ENCODE measurements at places on chromosomes 7 and 10.

DNA sequence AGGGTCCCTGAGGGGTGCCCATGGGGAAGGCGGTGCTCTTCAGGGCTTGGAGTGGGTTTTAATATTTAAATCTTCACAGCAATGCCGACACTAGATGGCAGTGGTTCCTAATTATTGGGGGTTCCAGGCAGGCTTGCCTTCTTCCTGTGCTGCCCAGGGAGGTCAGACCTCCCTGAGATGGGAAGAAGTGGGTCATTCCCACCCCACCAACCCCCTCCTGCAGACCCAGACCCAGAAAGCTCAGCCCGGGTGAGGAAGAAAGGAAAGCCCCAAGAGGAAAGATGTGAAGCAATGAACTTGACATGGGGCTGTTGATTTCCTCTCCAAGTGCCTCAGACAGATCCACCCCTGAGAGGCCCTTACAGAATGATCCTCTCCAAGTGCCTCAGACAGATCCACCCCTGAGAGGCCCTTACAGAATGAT, 85.1 kb upstream of the LANCL2 start:
- peak; percentile 19 for DNase-seq

DNA sequence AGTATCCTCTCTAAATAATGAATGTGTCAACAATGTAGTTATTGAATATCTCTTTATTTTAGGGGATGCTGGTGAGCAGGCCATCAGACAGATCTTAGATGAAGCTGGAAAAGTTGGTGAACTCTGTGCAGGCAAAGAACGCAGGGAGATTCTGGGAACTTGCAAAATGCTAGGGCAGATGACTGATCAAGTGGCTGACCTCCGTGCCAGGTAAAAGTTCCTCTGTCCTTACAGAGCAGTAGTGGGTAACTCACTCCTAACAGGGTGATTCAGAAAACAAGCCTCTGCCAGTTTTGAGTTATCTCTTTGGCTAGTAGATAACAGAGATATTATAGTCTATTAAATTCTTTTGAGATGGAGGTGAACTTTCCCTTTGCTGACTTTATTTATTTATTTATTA, 67.3 kb downstream of the AP3M1 start:
- no peak for DNase-seq

DNA sequence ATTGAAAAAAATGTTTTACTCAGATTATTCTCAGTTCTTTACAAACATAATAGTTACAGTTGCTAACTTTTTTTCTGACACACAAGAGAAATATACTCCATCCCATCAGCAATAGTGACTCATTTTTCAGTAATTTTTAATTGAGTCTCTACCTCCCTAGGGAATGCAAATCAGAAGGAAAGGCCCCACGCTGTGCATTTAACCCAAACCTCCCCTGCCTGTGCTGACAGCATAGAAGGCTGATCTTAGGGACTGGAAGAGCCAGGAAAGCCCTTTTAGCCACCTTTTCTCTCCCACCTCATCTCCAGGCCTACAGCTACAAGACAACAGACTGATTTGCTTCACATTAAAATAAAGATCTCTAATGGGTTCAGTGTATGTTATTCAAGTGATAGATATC, 24.7 kb upstream of the PIK3CG start:
- DNase-seq, result no peak

- no peak for DNase-seq
Observed at GRCh38 chr7:100680576-100681271, 7.2 kb downstream of the GNB2 start.

DNA sequence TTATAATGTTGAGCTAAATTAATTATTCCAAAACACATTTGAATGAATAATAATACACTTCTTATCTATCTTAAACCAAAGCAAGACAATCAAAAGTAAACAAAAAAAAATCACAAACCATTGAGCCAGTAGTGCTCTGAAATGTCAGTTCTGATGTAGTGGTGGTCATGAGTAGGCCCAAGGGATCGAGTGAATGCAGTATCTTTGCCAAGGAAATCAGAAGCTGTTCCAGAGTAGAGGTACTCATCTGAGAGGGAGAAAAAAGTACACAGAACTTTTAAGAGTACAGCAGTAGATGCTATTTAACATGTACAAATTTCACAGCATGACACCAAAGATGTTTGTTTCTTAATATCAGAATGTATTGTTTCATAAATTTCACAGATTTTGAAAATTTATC, 121.5 kb downstream of the SEMA3D start:
- no peak for DNase-seq
